ENCODE measurements at places on chromosomes 11 and 22. TPM values are rescaled to one million over a fixed set of nuclear protein-coding genes. Genes with fewer than 3 reads are reported as not detected.

The OR51B5 gene
- total RNA-seq: not detected

- H3K27ac ChIP-seq: peak overlapping the region; percentile 99
- H3K36me3 ChIP-seq: no peaks in the 10 kb centered on the region
- H3K4me3 ChIP-seq: peak overlapping the region; percentile 49
- no peak for DNase-seq
Observed at GRCh38 chr11:36363361-36364268, 67.5 kb downstream of the PRR5L start.

DNA sequence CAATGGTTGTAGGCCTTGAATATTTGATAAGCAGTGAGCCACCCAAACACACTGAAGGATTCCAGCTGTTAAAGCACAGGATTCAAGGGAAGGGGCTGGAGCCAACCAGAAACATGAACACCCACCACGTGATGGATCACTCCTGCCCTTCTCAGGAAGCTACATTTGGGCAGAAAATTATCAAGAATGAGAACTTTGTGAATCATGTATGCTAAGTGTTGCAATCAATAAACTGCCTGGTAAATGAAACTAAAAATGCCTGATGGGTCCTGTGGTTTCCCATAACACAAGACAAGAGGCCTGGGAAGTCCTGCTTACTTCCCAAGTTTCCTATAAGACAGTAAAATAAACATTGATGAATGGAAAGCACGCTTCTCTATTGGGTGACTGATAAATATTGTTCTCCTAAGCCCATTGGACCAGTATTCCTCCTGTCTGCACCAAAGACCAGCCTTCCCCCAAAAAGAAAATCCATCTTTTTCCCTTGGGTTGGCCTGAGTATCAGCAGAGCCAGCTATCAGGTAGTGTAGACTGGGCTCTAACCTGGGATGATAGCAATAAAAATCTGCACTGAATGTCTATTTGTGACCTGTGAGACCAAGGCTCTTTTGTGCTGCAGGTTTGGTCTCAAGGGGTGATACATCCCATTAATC lies 98.4 kb downstream of the CCDC83 start:
- H3K4me1 ChIP-seq: peaks cover 21% of the 10 kb centered on the region
- H3K27ac ChIP-seq: no peak overlapping the region
- H3K4me3 ChIP-seq: no peak overlapping the region

The RBM4B gene
- 31.2 TPM for total RNA-seq

The SAA1 gene
- total RNA-seq: not detected

DNA sequence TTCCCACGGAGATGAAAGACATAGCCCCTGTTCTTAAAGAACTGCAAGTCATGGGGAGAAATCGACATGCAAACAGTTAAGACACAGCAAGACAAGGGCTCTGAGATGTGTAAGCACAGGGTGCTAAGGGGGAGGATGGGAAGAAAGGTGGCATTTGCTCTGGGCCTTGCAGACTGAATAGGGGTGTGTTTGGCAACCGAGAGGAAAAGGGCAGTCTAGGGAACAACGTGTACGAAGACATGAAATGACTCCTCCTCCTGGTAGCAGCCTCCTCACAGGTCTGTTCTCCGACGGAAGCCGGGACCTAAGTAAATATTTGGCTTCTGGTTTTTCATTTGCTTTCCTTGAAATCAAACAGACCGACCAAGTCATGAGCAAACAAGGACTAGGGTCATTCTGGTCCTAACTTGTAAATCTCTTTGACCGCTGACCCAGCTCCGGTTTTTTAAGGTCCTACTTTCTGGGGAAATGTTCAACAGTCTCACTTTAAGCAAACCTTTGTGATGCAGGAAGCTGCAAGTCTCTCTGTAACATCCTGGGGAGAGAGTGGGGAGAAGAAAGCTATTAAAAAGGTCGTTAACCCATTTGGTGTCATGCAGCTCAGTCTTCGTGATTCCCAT lies 19.7 kb downstream of the NNMT start:
- no peak for DNase-seq
- peaks cover 6% of the 10 kb centered on the region for H3K36me3 ChIP-seq
- H3K4me3 ChIP-seq: no peak overlapping the region
- peaks cover 4% of the 10 kb centered on the region for H3K4me1 ChIP-seq
- peaks cover 11% of the 10 kb centered on the region for H3K27me3 ChIP-seq

The ENTHD1 gene
- total RNA-seq: not detected

- peaks cover 6% of the 10 kb centered on the region for H3K36me3 ChIP-seq
- peaks cover 37% of the 10 kb centered on the region for H3K4me1 ChIP-seq
- no peaks in the 10 kb centered on the region for H3K27me3 ChIP-seq
- H3K4me3 ChIP-seq: no peak overlapping the region
Observed at GRCh38 chr11:17923217-17923616, 89.6 kb downstream of the SERGEF start.

DNA sequence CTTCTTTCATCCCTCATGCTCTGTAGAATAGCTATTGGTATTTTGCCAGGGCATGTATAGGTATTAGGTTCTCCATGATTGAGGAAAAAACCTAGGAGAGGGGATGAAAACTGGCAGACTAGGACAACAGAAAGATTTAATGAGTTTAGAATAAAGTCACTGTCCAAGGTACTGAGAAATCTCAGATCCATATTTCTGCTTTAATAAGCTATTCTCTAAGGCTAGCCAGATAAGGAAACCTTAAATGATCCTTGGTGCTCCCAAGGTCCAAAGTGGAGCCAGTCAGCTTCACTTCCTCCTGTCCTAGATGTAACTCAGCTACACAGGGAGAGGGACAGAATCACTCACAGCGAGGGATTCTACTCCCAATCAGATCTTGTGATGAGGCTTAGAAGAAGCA lies 13.7 kb upstream of the CSNK2A3 start:
- H3K36me3 ChIP-seq: peaks cover 53% of the 10 kb centered on the region
- H3K27ac ChIP-seq: no peak overlapping the region
- DNase-seq: peak; percentile 2
- H3K27me3 ChIP-seq: peaks cover 3% of the 10 kb centered on the region
- no peaks in the 10 kb centered on the region for H3K4me1 ChIP-seq

- peaks cover 35% of the 10 kb centered on the region for H3K4me1 ChIP-seq
- DNase-seq: no peak
- H3K27me3 ChIP-seq: no peaks in the 10 kb centered on the region
- H3K36me3 ChIP-seq: peaks cover 47% of the 10 kb centered on the region
- peak overlapping the region; percentile 83 for H3K4me3 ChIP-seq
Observed at GRCh38 chr11:65854852-65855837, 2.8 kb downstream of the CFL1 start.

The SAA2 gene
- not detected for total RNA-seq

The BRSK2 gene
- total RNA-seq: 1.9 TPM

DNA sequence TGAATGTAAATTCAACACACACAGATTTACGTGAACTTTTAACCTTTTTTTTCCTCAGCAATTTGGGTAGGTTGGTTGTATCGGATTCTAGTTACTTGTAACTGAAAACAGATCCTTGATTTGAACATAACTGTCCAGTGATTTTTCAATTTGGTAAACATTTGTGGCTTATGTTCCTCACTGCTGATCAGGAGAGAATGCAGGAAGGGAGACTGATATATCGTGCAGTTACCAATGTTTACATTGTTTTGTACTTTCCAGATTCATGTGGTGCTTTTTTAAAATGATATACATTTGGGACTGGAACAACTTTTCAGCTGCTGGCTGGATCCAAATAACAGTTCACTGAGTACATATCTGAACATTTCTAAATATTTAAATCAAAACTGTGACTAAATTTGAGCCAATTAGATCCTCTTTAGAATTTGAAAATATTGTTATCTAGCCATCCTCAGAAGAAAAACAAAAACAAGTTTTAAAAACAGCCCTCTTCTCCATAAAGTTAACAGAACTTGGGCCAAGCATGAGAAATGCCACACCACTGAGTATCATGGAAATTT lies 84.3 kb upstream of the MTMR2 start:
- H3K4me3 ChIP-seq: no peak overlapping the region
- H3K4me1 ChIP-seq: peaks cover 28% of the 10 kb centered on the region
- DNase-seq: no peak
- no peaks in the 10 kb centered on the region for H3K27me3 ChIP-seq
- no peaks in the 10 kb centered on the region for H3K36me3 ChIP-seq

- no peak overlapping the region for H3K4me3 ChIP-seq
- no peaks in the 10 kb centered on the region for H3K27me3 ChIP-seq
- peaks cover 20% of the 10 kb centered on the region for H3K4me1 ChIP-seq
Observed at GRCh38 chr11:68251765-68252164, 20.0 kb downstream of the C11orf24 start.

GRCh38 chr22:36831717-36832116 lies 14.9 kb upstream of the PVALB start:
- H3K36me3 ChIP-seq: no peaks in the 10 kb centered on the region
- no peak for DNase-seq
- H3K4me1 ChIP-seq: no peaks in the 10 kb centered on the region
- no peak overlapping the region for H3K27ac ChIP-seq

The VSTM5 gene
- not detected for total RNA-seq

The LRRC56 gene
- total RNA-seq: 3.7 TPM

- peaks cover 2% of the 10 kb centered on the region for H3K4me1 ChIP-seq
- no peak overlapping the region for H3K27ac ChIP-seq
- H3K4me3 ChIP-seq: no peak overlapping the region
Observed at GRCh38 chr11:8989453-8989852, 14.3 kb downstream of the NRIP3 start.

The E2F8 gene
- total RNA-seq: 1.7 TPM

The TENM4 gene
- total RNA-seq: 74.1 TPM

DNA sequence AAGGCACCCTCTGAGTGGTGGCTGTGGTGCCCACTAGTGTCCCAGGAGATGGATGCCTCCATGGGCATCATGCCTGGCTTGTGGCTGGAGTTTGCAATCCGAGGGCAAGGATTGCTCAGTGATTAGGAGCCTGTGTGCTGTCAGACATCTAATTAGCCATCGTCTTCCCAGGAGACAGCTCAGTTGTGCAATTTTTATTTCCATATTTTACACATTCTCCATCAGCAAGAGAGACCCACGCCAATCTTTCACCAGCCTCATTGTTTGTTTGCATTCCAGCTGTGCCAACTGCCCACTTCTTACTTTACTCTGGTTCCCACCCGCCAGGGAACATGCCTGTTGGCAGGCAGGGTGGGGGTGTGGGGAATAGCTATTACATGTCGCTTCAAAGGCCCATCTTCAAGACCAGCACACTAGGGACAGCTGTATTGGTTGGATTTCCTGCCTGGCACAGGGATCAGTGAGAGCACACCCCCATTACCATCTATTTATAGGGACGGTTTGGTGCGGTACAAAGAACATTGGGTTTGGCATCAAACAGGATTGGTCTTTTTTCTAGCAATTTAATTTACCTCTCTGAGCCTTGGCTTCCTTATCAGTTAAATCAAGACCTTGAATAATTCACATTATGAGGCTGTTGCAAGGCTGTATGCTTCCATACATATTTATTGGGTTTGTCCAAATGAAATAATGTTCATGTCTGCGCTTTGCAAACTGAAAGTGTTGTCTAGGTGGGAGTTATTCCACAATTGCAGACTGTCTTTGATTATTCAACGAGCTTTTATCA lies 80.7 kb upstream of the NAV2 start:
- H3K27ac ChIP-seq: peak overlapping the region; percentile 31
- H3K27me3 ChIP-seq: no peaks in the 10 kb centered on the region
- H3K4me1 ChIP-seq: peaks cover 42% of the 10 kb centered on the region
- no peaks in the 10 kb centered on the region for H3K36me3 ChIP-seq

The SYT9 gene
- 0.40 TPM for total RNA-seq

- no peaks in the 10 kb centered on the region for H3K4me1 ChIP-seq
- peaks cover 23% of the 10 kb centered on the region for H3K27me3 ChIP-seq
- H3K36me3 ChIP-seq: no peaks in the 10 kb centered on the region
- no peak for DNase-seq
Observed at GRCh38 chr11:88439356-88439755, 101.8 kb upstream of the CTSC start.

- peaks cover 10% of the 10 kb centered on the region for H3K27me3 ChIP-seq
- H3K4me3 ChIP-seq: no peak overlapping the region
- H3K36me3 ChIP-seq: no peaks in the 10 kb centered on the region
Observed at GRCh38 chr11:71214553-71215424, 37.6 kb downstream of the SHANK2 start.

GRCh38 chr11:34234086-34234740 lies 123.6 kb downstream of the ABTB2 start:
- H3K4me3 ChIP-seq: no peak overlapping the region
- H3K27ac ChIP-seq: no peak overlapping the region
- DNase-seq: no peak
- H3K27me3 ChIP-seq: peaks cover 7% of the 10 kb centered on the region
- H3K4me1 ChIP-seq: no peaks in the 10 kb centered on the region

The TM7SF2 gene
- 18.3 TPM for total RNA-seq

DNA sequence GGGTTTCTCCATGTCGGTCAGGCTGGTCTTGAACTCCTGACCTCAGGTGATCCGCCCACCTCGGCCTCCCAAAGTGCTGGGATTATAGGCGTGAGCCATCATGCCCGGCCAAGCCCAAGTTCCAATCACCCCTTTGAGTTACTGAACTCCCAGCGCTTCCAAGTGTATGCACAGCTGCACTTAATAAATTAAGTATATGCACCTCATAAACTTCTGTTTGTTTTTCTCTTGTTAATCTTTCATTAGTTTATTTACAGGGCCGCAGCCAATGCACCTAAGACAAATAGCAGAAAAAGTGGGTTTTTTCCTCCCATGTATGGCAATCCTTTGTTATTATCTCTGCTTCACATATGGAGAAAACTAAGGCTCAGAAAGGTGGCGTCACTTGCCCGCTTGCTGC lies 21.3 kb downstream of the SYN3 start:
- H3K27me3 ChIP-seq: peaks cover 3% of the 10 kb centered on the region
- H3K4me3 ChIP-seq: no peak overlapping the region
- H3K4me1 ChIP-seq: no peaks in the 10 kb centered on the region
- H3K36me3 ChIP-seq: no peaks in the 10 kb centered on the region

DNA sequence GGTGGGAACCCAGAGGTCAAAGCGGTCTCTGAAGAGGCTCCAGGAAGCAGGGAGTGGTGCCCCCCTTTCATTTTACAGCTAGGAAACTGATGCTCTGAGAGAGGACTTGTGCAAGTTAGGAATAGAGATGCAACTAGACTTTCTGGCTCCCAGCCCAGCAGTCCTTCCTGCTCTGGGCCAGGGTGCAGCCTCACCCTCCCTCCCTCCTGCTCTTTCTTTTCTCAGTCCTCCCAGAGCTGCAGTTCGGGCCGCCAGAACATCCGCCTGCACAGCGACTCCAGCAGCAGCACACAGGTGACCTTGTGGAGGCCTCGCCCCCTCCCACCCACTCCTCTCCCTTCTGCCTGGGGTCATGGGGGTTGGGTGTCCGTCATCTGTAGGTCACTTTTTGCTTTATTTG lies 51.5 kb downstream of the LHFPL7 start:
- no peak for DNase-seq
- H3K4me3 ChIP-seq: no peak overlapping the region
- peaks cover 14% of the 10 kb centered on the region for H3K4me1 ChIP-seq
- no peaks in the 10 kb centered on the region for H3K36me3 ChIP-seq
- H3K27me3 ChIP-seq: peaks cover 12% of the 10 kb centered on the region
